ENCODE measurements at places on chromosomes 16 and 17.

- DNase-seq, result no peak
Measured at GRCh38 chr17:81388091-81388611, 7.1 kb upstream of the BAHCC1 start.

- no peak for DNase-seq
Measured at GRCh38 chr16:3431779-3432219, 11.5 kb downstream of the ZNF597 start.

DNA sequence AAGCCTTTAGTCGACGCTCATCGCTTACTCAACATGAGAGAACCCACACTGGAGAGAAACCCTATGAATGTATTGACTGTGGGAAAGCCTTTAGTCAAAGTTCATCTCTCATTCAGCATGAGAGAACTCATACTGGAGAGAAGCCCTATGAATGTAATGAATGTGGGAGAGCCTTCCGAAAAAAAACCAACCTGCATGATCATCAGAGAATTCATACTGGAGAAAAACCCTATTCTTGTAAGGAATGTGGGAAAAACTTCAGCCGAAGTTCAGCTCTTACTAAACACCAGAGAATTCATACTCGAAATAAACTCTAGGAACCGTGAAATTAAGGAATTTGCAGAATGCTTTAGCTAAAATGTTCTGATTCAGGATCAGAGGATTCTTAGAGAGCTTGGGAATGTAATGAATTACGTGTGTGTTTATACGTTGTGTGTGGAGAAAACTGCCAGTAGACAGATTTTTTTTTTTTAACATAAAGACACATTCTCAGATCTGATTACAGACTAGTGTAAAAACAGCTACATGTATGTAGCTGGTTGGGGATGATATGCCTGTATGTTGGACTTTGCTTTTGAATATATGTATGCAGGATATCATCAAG is 25.4 kb downstream of the ZFP90 start:
- DNase-seq, result no peak

DNA sequence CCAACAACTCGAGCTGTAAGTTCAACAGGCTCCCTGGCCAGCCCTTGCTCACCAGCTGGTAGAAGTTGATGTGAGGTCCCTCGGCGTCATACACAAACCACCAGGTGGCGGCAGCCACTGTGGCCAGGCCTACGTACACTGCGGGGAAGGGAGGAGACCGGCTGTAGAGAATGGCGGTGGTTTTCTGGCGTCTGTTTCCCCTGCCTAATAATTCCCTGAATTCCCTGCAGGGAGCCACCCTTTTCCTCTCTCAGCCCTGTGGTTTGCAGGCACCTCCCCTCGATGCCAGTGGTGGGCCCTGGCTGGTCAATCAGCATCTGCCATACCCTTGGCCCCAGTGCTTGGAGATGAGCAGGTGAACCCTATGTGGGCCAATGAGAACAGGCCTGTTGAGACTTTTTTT is 18.9 kb upstream of the P2RX1 start:
- DNase-seq, result no peak

DNA sequence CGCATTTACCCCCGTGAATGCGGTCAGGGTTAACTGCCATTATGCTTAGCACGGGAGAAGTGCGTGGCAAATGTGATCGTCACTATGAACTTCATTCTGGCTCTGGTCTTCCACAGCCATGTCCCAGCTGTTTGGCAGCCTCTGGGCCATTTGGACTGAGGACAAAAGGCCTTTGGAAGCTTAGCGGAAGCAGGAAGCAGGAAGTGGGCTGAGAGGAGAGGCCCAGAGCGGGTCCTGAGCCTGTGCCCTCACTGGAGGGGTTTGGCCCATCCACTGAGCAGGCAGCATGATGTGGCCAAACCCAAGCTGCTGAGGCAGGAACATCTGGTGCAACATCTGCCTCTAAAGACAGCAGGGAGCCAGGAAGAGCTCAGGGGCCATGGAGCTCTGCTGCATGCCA is 345.9 kb downstream of the C16orf95 start:
- DNase-seq, result no peak

DNA sequence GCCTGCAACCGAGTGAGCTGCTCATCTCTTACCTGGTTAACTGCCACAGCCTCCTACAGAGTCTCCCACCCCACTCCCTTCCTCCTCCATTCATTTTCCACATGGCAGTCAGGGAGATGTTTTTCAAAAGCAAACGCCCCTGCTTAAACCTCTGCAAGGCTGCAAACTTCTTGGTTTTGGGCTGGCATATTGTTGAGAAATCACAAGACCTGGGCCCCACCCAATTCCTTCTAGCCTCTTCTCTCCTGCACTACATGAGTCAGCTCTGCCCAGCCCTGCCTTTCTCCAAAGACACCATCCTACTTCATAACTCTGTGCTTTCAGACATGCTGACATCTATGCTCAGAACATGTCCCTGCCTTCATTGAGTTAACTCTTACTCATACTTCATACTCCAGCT is 136.1 kb downstream of the SPACA3 start:
- no peak for DNase-seq

- DNase-seq, result no peak
Measured at GRCh38 chr17:40068129-40068581, 5.4 kb downstream of the THRA start.

DNA sequence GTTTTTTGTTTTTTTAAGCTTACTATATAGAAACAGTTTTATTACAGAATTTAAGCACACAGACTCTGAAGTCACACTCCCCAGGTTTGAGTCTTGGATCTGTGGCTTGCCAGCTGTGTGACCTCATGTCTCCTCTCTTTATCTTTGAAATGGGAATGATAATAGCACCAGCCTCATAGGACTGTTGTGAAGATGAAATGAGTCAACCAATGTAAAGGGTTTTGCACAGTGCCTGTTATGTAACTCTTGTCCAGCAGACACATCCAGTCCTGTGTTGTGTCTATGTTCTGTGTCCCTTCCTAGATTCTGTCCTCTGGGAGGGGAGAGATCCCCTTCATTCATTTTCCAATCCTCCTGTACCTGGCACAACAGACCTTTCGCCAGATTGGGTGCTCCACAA is 3.1 kb upstream of the CPD start:
- peak; percentile 14 for DNase-seq

DNA sequence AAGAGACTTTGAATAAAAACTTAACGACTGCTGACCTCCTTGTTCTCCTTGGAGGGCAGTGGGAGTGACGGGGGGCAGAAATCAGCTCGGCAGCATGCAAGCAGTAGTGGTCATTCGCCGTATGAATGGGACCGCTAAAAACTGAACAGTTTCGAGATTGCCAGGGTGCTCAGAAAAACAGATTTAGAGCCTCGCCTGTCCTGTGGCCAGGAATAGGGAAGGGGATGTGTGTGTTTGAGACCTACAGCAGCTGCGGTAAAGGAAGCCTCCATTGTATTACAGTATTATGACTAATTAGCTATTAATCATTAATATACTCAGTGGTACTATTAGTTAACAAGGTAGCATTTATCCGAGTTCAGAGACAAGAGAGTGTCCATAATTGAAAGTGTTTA is 670 bp upstream of the ZNF652 start:
- DNase-seq, result no peak

Data from NCI-H774 (cell line).